ENCODE measurements at places on chromosomes 5 and 9.

- peak; percentile 22 for DNase-seq
These were observed 25.0 kb upstream of the ERMP1 start for GRCh38 chr9:5857928-5858327.

DNA sequence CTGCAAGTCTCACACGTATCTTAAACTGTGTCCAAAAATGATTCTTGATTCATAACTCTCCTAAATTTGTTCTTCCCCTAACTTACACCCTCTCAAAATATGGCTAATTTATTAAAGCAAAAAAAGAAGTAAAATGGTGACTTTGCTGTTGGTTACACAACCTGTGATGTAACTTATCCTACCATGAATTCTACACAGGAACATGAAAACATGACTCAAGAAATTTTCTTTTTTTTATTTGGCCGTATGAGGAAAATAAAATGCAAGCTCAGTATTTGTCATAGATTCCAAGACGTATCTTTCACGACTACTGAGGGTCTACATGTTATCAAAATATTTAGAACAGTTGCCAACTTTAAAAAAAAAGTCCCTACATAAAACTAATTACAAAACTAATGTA lies 9.2 kb downstream of the LIFR start:
- DNase-seq = no peak

GRCh38 chr9:114614373-114614772 lies 3.3 kb downstream of the TMEM268 start:
- DNase-seq = no peak

GRCh38 chr5:56159521-56159947 lies 73.6 kb downstream of the ANKRD55 start:
- peak; percentile 92 for DNase-seq

GRCh38 chr9:35522187-35522586 lies 32.3 kb downstream of the RUSC2 start:
- DNase-seq = no peak

GRCh38 chr5:84032324-84032723 lies 311.7 kb upstream of the HAPLN1 start:
- no peak for DNase-seq

- DNase-seq = no peak
These were observed at the start of gene FAM81B for GRCh38 chr5:95390812-95391492. TSS of gene FAM81B (plus strand) at chr5:95391366. CDS start at chr5:95391390, 24 bp downstream.

DNA sequence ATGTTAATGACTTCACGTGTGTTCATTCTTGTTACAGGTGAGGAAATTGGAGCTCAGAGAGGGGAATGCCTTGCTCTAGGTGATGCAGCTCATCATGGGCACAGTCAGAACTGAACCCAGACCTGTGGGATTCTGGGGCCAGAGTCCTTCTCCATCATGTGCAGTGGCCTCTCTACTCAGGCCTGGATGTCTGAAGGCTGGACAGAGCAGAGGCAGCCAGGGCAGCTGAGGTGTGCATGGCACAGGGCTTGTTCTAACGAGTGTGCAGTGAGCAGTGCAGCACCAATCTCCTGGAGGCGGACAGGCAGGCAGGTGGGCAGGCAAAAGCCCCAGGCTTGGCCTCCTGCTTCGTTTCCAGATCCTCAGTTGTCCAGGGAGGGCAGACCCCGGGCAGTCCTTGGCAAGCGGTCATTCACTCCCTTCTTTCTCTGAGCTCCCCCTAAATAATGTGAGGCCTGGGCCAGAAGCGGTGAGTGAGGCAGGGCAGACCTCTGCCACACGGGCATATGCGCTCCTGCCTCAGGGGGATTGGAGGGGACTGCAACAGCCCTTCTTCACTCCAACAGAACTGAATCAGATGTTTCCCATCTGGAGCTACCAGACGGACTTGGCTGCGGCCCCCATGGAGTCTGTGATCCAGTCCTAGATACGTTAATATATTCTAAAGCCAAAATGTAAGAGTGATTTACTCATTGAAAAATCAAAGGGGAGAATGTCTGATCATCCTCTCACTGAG lies 68.7 kb upstream of the FSTL4 start:
- DNase-seq = no peak

- DNase-seq = no peak
These were observed 325.8 kb upstream of the RIOK2 start for GRCh38 chr5:97508864-97509263.

DNA sequence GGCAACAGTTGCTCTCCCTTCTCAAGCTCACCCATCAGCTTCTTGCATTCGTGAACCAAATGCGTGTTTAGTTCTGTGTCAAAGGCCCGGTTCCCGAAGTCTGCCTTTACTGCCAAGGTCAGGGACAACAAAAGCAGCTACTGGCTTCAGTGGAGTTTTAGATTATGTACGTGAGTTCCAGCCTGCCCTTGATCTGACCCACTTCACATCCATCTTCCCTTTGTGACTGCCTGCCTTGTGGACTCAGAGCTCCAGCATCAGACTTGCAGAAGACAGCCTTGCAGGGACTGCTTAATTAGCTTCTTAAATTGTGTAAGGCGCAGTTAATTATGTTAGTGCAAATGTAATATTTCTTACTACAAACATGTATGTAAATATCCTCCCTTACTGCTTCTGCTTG lies 774.7 kb upstream of the EDIL3 start:
- DNase-seq = no peak

DNA sequence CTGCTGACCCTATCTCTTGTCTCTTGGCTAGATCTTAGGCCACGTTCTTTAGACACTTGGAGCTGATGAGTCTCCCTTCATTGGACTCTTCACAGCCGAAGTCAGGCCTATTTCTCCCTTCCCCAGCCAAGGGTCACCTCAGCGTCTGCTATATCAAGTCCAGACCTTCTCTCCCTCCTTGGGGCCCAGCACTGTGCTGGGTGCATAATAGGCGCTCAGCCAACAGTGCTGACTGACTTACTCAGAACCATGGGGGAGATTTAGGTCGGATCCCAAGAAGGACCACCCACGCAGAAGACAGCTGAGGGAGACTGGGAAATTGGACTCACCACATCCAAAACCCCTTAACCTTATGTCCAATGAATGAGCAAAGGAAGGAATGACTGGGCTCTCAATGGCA lies 5.6 kb upstream of the AMBP start:
- DNase-seq = no peak

DNA sequence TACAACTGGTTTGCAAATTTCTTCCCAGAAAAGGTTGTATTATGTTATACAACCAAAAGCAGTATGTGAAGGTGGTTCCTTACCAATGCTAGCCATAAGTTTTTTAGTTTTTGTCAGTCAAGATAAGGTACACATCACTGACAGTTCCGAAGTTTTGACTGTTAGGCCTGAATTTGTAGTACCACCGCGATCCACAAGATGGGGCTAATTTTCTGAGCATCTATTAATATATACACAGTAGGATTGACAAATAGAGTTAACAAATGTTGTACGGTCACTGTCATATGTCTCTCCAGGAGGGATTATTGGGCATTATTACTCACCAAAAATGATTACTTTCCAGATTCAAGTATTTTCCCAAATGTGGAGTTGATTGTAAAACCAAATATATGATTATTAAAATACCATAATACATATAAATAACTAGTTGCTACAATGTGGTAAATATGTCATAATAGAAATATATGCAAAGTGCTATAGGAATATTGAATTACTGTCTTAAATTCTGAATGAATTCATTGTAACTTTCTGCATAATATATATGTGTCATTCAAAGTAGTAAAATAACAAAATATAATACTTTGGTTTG lies 28.4 kb upstream of the LRRC19 start:
- peak; percentile 40 for DNase-seq

DNA sequence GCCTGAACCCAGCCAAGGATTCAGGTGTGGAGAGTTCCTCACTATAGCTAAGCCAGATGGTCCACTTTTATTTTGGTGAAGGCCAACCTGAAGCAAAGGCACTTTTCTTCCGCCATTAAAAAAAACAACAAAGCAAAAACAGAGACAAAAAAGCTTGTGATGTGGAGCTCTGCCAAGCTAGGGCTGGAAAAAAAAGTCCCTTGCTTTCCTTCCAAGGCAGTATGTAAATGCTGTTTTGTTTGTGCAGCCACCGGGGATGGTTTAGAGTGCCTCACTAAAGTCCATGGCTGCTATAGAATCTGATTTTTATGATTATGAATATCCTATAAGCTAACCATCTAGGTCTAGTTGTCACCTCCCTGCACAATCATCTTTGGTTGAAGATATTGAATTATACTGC lies 14.9 kb downstream of the MEGF10 start:
- no peak for DNase-seq

- DNase-seq = no peak
These were observed 64.8 kb downstream of the ERCC6L2 start for GRCh38 chr9:95940265-95940664.

DNA sequence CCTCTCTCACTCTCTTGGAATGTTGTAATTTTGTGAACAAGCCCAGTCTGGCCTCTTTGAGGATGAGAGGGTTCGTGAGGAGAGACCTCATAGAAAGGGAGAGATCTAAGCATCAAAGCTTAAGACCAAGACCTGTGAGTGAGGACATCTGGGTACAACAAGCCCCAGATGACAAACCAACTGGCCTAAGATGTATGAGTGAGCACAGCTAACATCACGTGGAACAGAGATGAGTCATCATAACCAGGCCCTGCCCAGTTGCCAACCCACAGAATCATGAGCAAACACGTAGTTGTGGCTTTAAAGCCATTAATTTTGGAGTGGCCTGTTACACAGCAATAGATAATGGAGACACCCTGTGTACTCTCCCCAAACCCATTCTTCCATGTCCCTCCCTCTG lies 439.1 kb upstream of the KIF2A start:
- DNase-seq = no peak

- DNase-seq = no peak
These were observed 5.0 kb downstream of the MTMR12 start for GRCh38 chr5:32307769-32308194.

DNA sequence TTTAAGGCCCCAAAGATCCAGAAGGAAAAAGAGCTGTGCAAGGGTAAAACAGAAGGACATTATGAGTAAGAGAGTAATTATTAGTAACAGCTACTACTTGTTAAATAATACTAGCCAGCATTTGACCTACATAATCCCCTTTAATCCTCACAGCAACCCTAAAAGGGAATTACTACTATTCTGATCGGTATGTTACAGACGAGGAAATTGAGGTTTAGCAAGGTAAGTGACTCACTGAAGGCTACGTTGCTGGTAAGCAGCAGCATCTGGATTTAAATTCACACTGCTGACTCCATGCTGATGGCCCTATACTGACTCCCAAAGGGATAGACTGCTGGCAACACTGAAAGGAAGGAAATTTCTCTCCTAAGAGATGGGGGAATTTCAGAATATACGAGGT lies 3.7 kb upstream of the FSD1L start:
- DNase-seq = no peak

DNA sequence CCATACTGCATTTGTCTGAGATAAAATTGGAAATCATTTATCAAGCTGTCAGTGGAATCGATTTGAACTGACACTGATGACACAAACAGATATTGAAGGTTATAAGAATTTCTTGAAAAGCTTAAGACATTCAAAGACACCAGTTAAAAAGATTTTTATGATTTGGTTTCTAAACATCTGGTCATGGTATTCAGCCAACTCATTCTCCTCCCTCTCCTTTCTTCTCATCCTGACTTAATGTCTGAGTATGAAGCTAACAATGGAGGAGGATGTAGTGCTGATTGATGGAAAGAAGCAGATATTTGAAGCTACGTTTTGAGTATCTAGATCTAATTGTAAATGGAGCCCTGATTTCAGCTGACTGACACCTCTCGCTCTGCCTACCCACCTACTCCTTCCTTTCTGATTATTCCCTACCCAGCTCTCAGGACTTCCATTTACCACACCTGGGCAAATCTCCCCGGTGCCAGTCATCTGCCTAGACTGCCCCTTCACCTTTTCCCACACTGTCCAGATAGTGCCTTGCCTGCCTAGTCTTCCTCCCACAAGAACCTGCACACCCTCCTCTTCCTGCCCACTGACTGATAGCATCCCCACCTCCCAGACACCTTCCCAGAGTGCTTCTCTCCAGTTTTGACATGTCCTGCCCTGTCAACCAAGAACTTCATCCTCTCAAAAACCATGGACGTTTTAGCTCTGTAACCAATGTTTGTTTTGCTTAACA lies 20.7 kb upstream of the LIFR start:
- no peak for DNase-seq

GRCh38 chr5:133035224-133035623 lies 8.9 kb upstream of the ZCCHC10 start:
- no peak for DNase-seq

- no peak for DNase-seq
These were observed 34.3 kb upstream of the CAST start for GRCh38 chr5:96627792-96628398.

- DNase-seq = no peak
These were observed 149.6 kb downstream of the DROSHA start for GRCh38 chr5:31382051-31382878.

- no peak for DNase-seq
These were observed 22.2 kb downstream of the HMCN2 start for GRCh38 chr9:130287736-130288135.

- DNase-seq = no peak
These were observed 2350.9 kb upstream of the WWC1 start for GRCh38 chr5:165940541-165940940.
